ENCODE measurements at places on chromosomes 5 and 9.
A peak's percentile ranks its signal among the peaks of the same experiment; 100 is the strongest.

- DNase-seq: no peak
Measured at GRCh38 chr5:128257076-128257475, 173.5 kb downstream of the SLC12A2 start.

- DNase-seq: no peak
Measured at GRCh38 chr5:112083623-112084022, 326.6 kb upstream of the NREP start.

- DNase-seq: no peak
Measured at GRCh38 chr5:114434396-114435219, 72.7 kb downstream of the KCNN2 start.

GRCh38 chr9:221989-222776 lies 7.5 kb downstream of the DOCK8 start:
- peak; percentile 54 for DNase-seq

DNA sequence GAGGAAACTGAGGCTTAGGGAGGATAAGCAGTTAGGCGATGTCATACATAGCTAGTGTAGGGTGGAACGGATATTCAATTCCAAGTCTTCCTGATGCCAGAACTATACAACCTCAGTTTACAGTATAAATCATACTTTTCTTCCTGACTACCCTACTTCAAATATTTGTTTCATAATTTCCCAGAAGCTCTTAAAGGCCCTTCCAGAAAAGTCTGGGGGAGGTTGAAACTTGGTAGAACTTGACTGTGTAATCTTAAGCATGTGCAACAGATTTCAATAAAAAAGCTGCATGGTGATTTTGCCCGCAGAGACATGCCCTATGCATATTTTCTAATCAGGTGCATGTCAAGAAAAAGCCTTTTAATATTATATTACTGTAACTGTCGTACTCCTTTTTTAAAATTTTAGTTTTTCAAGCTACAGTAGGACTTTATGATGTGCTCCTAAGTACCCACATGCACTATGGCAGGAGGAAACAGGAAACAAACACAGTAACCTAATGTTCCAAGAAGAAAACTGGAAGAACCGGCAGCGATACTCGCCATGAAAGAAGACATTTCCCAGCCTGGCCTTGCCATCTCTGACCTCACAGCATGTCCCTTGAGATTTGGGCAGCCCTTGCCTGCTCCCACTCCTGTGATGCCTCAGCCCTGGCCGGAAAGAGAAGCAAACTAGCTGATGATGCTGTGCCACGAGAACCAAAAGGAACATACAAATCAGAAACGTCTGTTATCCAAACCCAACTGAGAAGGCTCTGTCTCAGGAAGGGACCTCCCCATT lies 266.0 kb downstream of the EFNA5 start:
- no peak for DNase-seq

DNA sequence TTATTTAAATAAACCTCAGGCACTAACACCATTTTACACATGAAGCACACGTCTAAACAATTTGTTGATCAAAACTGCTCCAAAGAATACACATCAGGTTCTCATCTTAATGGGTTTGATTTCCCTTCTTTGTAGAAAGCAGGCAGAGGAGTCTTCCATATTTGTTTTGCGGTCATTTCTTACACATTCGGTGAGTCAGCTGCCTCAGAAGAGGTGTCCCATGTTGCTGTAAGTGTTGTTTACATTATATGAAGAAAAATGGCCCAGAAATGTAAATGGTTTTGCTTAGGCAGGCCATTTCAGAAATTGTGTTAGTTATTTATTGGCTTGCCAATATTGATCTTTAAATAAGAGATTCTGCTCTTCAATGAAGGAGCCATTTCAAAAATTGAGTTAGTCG lies 325.8 kb downstream of the TENT4A start:
- DNase-seq: no peak

- peak; percentile 64 for DNase-seq
Measured at GRCh38 chr5:83711982-83712601, 8.6 kb downstream of the HAPLN1 start.

DNA sequence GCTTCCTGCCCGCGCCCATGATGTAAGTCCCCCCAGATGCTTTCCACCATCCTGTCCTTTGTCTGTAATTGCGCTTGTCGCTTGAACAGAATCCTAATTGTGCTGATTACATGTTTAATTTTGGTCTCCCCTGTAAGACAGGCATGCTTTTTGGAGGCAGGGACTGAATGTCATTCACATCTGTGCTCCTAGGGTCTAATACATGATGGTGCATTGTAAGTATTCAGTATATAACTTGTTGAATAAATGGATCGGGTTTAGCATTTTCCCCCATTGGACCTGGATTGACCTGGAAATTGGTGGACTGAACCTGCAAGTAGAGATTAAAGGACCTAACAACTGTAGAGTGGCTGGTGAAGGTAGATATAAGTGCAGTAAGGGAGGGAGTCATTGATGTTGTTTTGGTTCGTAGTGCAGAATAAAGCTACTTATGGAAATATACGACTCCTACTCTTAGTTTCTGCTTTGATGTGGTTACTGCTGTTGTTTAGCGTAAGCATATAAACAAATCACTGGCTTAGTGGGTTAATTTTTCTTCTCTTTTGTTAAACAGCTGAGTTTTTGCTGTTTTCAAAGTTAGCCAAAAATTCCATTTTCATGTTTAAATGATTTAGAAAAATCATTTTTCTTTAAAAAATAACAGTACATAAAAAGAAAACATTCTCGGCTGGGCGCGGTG lies 57.3 kb downstream of the TRIO start:
- no peak for DNase-seq

DNA sequence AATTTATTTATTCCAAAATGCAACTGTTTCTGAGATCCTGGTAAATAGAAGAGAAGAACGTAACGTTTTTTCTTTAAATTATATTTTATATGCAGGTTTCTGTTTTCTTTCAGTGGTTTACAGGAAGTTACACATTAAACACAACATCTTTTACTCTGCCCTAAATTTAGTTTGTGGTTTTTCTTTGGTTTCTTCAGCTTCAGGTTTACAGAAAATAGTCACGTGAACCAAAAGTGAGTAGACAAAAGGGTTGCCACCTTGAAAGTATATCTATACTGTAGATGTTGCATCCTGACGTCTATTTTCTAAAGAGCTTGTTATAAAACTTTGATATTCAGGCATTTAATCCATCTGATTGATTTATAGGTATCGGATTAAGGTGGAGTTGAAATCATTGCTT lies 1236.6 kb downstream of the MAT2B start:
- no peak for DNase-seq

- no peak for DNase-seq
Measured at GRCh38 chr5:134125039-134126015, 10.8 kb downstream of the TCF7 start.

DNA sequence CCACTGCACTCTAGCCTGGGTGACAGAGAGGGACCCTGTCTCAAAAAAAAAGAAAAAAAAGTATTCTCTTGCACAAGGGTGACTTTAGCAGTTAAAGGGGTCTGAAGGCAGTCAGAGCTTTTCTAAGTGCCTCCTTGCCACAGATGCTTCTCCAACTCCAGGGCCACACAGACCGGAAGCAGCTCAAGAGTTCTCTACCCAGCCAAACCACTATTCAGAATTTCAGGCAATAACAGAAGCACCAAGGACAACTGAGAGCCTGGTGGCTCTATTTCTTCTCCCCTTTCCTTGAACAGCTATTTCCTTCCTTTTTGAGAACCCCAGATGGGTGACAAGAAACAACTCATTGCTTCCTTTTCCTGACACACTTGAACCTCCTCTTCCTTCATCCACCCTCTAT lies 2.2 kb downstream of the FAM219A start:
- peak; percentile 31 for DNase-seq

DNA sequence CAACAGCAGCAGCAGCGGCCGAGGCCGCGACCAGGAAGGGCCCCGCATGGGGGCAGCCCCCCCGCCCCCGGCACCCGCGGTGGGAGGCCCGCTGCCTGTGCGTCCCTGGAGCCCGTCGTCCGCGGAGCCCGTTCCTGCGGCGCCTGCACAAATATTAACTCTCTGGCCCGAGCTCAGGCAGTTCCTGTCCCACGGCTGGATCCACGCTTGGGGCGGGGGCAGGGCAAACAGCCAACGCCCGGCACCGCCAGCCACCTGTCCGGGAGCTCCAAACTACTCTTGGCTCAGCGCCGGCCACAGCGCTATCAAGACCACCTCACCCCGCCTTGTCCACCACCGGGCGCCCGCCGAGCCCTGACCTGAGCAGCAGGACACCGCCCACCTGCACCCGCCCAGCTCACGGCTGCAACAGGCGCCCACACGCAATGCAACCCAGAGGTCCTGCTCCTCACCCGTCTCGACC lies at the start of gene LRRC26:
LRRC26 (minus strand) TSS at position 156 of the 463 bp plus-strand sequence; CDS start at position 48, 108 bp downstream.
- no peak for DNase-seq

- no peak for DNase-seq
Measured at GRCh38 chr9:115142090-115142489, 24.1 kb upstream of the TNC start.

DNA sequence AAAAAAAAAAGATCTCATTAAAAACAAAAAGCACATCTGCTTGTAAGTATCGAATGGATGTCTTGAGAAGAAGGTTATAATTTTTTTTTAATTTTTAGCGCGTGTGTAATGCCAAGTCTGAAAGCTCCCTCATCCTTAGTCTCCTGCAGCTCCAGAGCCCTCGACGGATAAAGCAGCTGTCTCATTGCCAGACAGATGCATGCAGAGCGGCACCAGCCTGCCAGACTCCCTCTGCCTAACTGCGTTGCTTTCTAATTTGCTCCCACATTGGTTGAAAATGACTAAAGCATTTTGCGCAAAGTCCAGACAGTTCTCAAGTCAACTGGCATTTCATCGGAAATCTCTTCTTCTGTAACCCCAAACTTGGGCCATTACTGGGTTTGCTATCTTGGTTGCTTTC lies 29.4 kb downstream of the OLFM1 start:
- DNase-seq: no peak

DNA sequence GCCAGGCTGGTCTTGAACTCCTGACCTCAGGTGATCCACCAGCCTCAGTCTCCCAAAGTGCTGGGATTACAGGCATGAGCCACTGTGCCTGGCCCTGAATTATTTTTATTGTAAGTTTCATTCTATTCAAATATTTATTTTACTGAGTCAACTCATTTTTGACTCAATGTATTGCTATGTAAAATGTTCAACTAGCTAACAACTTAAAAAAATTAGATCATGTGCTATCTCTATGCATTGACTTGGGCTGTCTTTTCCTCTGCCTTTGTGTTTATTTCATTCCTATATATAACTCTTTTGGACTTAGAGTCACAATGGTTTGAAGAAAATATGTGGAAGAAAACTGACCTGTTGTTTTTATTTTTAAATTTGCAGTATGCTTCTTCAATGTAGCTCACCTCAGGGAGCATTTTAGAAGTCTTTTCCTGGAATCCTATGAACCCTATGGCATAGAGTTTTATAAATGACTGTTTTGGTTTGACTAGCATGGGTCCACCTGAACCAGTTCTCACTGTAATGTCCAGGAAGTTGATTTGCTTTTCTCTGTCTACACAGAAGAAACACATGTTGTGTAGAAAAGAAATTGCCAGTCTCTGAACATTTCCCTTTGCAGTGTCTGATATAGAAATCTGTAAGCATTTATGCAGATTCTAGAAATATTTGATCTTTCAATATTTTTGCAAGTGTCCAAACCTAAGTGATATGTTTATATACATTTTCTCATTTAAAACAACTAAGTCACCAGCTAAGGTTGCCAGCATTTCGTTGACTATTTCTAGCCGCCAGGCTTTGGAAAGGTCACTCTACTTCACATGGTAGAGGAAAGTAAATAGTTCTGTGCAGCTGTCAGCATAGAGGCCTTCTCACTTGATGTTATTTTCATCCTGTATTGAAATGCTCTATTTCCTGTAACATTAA lies 138.8 kb downstream of the PCSK1 start:
- DNase-seq: no peak

DNA sequence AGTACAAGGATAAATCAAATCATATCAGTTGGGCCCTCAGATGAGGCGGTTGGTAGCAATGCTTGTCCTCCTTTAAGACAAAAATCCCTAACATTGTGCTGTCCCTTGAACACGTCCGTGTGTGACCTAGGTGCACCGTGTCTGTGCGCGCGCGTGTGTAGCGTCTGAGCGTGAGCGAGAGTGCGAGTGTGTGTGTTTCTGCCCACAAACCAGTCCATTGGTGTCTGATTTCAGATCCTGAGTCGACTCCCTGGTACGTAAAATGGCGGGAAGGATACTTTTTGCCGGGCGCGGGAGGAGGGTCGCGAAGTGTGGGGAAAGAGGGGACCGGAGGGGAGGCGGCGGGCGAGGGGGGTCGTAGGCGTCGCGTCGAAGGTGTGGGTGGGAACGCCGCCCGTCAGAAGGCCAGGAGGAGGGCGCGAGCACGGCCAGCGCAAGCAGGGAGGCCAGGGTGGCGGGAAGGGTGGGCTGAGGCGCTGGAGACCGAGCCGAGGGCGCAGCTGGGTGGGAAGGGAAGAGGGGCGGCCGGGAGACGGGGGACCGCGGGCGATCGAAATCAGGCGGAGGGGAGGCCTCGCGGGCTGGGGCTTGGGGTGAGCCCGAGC lies 8.9 kb downstream of the OTP start:
- DNase-seq: no peak

- no peak for DNase-seq
Measured at GRCh38 chr9:37471942-37472684, 6.9 kb upstream of the ZBTB5 start.

- DNase-seq: no peak
Measured at GRCh38 chr5:141835928-141836670, 42.1 kb downstream of the PCDH1 start.

DNA sequence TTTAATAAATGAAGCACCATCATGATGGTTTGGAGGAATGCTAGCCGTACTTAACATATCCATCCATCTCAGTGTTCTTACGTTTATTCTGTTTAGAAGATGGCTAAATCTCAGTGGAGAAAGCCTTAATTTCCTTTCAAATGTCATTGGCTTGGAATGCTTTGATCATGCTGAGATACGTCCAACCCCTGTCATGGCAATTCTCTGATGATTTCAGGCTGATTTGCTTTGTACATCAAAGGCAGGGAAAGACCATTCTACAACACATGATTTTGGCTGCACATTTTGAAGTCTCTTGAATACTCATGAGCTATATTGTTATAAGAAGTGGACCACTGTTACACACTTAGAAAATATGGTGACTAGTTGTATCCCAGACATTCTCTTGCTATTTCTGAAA lies 1048.4 kb downstream of the MAT2B start:
- no peak for DNase-seq

GRCh38 chr9:138075961-138076649 lies 198.5 kb downstream of the CACNA1B start:
- DNase-seq: no peak

DNA sequence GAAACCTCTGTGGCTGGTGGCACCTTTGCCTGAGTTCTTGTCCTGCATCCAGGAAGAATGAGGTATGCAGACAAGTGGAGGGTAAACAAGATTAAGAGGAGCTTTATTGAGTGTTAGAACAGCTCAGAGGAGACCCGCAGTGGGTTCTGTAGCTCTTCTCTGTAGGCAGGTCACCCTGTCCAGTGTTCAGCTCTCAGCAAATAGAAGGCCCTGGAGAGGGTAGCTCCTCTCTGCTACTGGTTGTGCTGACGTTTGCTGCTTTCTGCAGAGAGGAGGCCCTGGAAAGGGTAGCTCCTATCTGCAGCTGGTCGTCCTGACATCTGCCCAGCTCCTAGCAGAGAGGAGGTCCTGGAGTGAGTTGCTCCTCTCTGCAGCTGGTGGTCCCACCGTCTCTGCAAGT lies 96.8 kb upstream of the CCDC112 start:
- DNase-seq: no peak
